ENCODE measurements at places on chromosomes 4 and X.

- DNase-seq, result no peak
These were observed 70.5 kb downstream of the SEC24D start for GRCh38 chr4:118765399-118765798.

DNA sequence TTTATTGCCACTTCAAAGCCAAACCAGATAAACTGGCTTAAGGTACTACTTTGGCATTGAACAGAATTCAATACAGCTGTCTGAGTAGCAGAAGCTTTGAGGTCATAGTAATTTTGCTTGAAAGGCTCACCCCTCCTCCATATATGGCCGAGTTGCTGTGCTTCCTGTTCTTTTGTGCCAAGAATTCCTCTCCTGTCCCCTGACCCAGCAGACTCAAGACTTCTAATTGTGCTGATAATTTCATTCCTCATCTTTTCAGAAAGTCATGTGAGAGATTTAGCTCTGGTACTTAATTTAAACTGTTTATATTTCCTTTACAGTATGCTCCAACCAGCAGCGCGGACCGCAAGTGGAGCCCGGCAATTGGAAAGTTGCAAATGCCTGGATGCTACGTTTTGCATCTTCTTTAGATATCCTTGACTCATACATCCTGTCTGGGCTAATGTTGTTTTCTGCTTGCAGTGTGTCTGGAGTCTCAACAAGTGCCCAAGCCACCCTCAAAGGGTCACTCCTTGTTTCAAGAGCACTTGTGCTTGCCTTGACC lies 373.4 kb downstream of the PDGFC start:
- DNase-seq, result no peak

- DNase-seq, result no peak
These were observed 77.6 kb upstream of the PACRGL start for GRCh38 chr4:20622701-20623100.

- DNase-seq, result no peak
These were observed 150.4 kb downstream of the MID1 start for GRCh38 chrX:10470009-10470408.

- no peak for DNase-seq
These were observed 301.9 kb downstream of the TLL1 start for GRCh38 chr4:166174717-166175490.

- DNase-seq, result no peak
These were observed 13.1 kb downstream of the TMSB4X start for GRCh38 chrX:12987900-12988594.

- DNase-seq, result no peak
These were observed 301.6 kb downstream of the NAF1 start for GRCh38 chr4:162865102-162865501.

- DNase-seq, result no peak
These were observed 150.8 kb downstream of the AMELX start for GRCh38 chrX:11444052-11444451.

DNA sequence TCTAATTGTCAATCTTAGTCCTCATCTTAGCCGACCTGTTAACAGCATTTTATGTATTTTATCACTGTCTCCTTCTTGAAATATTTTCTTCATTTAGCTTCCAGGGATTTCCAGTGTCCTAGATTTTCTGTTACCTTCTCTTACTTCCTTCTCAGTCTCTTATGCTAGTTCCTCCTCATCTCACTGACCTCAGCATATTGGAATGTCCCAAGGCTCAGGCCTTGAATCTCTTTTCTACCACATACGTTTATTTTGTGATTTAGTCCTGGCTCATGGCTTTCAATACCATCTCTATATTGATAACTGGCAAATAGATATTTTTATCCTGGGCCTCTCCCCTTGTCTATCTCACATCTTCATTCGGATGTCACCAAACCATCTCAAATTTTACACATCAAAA lies 61.1 kb downstream of the IQCM start:
- DNase-seq, result no peak

GRCh38 chr4:16131293-16131692 lies 47.5 kb upstream of the PROM1 start:
- no peak for DNase-seq

GRCh38 chr4:121462660-121463261 lies 81.9 kb upstream of the QRFPR start:
- DNase-seq, result peak; percentile 24

DNA sequence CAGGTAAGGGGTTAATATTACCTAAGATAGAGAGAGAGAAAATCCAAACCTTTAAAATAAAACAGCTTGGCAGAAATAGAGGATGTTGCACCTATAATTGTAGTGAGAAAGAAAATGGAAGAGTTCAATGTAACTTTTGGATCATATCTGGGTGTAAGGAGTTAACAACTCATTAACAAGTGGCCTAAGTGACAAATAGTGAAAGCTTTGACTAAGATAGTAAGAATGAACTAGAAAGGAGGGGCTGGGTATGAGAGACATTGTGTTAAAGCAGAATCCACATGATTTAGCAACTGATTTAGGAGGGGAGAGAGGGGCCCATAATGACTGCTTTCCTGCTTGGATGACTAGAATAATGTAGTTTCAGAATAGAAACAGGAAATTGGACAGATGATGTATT lies 761.0 kb downstream of the IL1RAPL1 start:
- no peak for DNase-seq

- no peak for DNase-seq
These were observed 261.5 kb downstream of the IL1RAPL1 start for GRCh38 chrX:28848707-28849106.

DNA sequence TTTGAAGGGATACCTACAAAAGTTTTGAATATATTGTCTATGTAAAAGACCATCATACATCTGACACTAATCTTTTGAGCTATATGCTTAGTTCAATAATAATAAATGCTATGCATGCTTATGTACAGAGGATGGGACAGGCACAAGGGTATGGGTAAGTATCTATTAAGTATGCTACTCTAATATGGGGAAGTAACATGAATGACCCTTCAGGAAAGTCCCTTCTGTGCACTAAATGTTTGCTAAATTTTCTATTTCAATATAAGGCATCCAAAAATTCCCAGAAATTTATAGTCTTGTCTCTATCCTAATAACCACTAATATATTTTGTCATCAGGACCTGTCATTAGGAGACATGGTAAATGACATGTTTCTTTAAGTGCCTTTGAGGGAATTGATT lies 19.0 kb downstream of the ATP8A1 start:
- no peak for DNase-seq

GRCh38 chrX:149248073-149248625 lies 257.0 kb downstream of the IDS start:
- DNase-seq, result no peak

GRCh38 chr4:8502836-8503585 lies 62.4 kb downstream of the TRMT44 start:
- no peak for DNase-seq

DNA sequence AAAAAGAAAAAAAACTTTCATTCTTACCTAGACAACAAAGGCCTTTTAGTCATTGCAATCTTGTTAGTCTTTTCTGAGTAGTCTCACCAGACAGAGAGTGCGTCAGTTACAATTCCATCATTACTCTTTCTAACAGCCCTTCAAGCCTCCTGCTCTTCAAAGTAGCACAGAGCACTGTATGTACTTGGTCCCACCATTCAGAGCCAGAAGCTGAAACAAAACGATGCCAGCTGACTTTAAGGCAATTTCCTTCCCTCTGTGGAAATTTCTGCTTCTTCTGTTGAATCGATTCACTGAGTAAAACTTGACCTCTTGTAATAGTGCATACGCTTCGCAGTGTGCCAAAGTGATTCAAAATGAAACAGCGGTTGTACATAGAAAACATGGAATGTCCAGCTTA lies 57.7 kb upstream of the TENM3 start:
- no peak for DNase-seq

DNA sequence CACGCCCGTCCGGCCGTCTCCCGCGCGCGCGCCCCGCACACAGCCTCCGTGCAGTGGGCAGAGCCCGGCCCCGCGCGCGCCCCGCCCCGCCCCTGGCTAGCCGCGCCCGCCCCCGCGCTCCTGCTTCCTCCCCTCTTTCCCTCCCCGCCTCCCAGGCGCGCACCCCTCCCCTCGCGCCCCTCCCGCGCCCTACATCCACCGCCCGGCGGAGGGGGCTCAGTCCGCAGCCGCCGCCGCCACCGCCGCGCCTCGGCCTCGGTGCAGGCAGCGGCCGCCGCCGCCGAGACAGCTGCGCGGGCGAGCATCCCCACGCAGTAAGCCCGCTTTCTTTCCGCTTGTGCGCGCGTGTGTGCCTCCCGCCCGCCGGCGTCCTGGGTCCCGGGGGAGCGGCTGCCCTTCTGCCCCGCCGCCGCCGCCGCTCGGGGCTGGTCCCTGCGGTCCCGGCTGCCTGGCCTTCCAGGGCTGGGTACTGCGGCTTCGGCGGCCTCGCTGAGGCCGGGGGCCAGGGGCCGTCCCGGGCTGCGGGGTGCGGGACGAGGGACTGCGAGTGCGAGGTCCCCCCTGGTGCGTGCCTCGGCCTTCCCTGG lies at the start of gene FHL1:
TSS of gene FHL1 (plus strand) at position 219 of the 587 bp plus-strand sequence.
- peak; percentile 72 for DNase-seq

- DNase-seq, result no peak
These were observed 566.3 kb downstream of the STPG2 start for GRCh38 chr4:97577004-97577403.

GRCh38 chr4:151486168-151486567 lies 77.2 kb downstream of the FHIP1A start:
- no peak for DNase-seq

DNA sequence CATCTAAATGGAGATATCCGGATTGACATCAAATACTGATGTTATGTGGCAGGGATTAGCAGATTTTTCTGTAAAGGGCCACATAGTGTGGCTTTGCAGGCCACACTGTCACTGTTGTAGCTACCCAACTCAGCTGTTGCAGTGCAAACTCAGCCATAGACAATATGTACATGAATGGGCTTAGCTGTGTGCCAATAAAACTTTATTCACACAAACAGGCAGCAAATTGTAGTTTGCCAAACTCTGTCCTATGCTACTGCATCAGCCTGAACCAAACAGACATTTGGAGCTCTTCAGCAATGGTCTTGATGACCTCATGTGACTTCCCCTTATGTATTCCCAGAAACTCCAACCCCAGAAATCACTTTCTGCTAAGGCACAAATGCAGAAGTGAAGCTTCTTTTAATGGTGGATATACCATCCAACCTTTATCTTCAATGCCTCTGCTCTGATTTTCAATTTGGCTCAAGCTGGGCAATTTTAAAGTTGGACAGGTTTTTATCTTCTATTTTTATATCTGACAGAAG lies 18.4 kb upstream of the TRPC5OS start:
- DNase-seq, result no peak

DNA sequence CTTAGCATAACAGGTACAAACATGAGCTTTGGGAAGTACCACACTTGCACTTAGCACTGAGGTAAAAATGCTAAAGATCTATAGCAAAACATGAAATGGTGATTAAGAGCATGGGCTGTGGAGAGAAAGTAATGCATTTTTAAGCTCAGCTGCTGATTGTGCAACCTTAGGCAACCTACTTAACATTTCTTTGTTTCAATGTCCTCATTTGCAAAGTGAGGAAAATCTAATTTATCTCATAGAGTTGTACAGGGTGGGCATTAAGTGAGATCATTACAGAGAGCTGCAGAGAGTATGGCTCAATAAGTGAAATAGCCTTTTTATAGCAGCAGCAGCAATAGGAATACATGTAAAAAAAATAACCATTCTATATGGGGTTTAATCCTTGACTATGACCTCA lies 87.0 kb downstream of the PAK3 start:
- DNase-seq, result no peak

- no peak for DNase-seq
These were observed 14.8 kb downstream of the PJA1 start for GRCh38 chrX:69150281-69150960.

DNA sequence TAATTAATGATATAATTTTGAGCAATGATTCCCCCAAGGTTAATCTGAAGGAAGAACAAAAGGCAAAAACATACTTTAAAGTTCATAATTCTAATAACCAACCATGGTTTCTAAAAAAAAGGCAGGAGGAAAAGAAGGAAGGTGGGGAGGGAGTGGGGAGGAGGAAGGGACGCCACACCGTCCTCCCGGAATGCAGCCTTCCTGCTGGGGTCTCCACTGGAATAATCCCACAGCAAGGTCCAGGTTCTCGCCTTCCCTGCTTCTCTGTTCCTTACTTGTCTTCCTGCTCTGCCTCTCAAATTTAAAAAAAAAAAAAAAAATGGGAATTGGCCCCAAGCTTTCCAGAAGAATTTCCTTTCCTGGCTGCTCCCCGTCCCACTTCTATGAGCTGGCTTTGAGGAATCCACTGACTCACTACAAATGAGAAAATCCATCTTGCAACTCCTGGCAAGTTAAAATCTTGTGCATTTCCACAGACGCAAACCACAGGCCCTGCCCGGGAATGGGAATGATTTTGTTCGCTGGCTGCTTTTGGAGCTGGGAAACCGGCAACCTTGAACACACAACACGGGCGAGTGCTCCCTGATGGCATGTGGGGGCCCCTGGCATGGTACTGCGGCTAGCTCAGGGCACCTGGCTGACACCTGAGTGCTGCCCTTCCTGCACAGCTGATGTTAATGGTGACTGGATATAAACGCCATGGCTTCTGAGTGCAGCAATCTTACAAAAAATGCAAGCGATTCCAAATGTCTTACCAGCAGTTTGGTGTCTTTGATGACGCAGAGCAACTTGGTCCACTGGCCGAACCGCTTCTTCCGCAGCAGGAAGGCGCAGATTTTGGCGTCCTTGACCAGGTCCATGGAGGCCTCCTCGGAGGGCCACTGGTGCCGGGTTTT lies 97.0 kb downstream of the AFAP1 start:
- DNase-seq, result no peak

- no peak for DNase-seq
These were observed 20.0 kb upstream of the MBNL3 start for GRCh38 chrX:132508834-132509233.

GRCh38 chrX:19183761-19184477 lies 61.7 kb upstream of the ADGRG2 start:
- DNase-seq, result no peak

DNA sequence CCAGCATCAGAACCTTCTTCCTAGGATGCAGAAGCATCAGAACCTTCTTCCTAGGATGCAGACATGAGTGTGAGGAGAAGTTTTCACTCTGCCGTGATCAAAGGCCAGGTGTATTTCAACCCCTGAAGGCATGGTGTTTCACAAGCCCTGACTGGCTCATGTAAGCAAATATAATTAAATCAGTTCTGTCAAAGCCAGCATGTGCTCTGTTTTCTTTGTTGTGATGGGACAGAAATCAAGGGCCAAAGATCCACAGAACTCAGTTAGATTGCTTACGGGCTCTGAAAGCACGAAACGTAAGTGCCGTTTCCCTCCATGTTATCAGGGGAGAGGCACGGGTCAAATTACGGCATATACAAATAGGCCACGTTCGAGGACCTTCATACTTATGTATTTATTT lies 32.0 kb upstream of the CLDN24 start:
- DNase-seq, result no peak

GRCh38 chr4:141037446-141037845 lies 95.8 kb downstream of the RNF150 start:
- no peak for DNase-seq

DNA sequence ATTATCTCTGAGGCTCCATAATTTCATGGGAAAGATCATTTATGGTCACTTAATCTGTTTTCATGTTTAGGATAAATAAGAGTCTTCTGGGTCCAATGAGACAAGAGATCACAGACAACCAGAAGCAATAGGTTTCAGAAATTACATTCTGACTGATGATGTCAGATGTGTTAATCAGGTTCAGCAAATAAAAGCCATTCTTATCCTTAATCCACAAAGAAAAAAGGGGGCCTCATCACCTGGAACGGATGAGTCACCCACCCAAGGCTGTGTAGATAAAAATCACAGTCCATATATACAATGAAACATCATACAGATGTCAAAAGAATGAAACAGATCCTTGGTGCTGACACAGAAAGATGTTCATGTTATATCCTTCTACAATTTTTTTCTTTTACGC lies 36.6 kb downstream of the SYTL4 start:
- DNase-seq, result no peak

All from nephron progenitor cell (in vitro differentiated cells).